ENCODE measurements at places on chromosomes 1 and 21. TPM values are rescaled to one million over a fixed set of nuclear protein-coding genes. Genes with fewer than 3 reads are reported as not detected.
A peak's percentile ranks its signal among the peaks of the same experiment; 100 is the strongest.

- no peak for DNase-seq
These were observed 87.6 kb downstream of the GFI1 start for GRCh38 chr1:92399076-92399475.

DNA sequence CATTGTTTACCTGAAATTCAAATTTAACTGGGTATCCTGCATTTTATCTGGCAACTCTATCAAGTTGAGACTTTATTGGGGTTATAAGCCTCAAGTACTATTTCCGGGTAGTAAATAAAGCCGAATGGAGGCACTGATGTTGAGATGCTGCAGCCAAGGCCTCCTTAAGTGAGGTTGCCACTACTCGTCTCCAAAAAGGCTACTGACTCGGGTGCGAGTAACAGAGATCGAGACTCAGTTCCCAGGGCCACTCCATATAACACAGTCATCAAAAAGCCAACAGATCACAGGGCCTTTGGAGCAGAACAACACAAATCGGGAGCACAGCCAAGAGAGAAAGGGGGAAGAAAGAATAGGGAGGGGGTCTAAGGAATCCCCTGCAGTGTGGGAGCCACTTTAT is 524 bp downstream of the COPA start:
- no peak for DNase-seq

GRCh38 chr21:26194326-26194725 is 23.8 kb upstream of the APP start:
- DNase-seq: no peak

- no peak for DNase-seq
These were observed 407.9 kb downstream of the ZP4 start for GRCh38 chr1:237482777-237483176.

GRCh38 chr1:94539496-94539895 is 2.1 kb downstream of the F3 start:
- DNase-seq: no peak

- DNase-seq: no peak
These were observed 38.6 kb upstream of the ADAMTS1 start for GRCh38 chr21:26883768-26884167.

- peak; percentile 32 for DNase-seq
These were observed 39.7 kb downstream of the CAPZB start for GRCh38 chr1:19445417-19446342.

DNA sequence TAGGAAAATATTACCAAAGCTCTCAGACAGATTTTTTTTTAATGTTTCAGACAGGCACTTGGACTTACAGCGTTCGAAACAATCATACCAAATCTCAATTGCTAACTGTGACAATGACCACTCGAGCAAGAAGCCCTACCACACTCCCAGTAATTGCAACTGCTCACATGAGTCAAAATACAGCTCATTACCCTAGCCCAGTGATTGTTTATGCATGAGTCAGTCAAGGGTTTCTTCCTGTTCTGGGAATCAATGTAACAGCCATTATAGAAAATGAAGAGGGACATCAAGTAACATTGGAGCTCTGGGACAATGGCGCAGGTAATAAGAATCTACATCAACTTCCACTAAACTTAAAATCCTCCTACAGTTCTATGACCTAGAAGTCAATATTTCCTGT is 56.1 kb upstream of the SH3GLB1 start:
- no peak for DNase-seq

DNA sequence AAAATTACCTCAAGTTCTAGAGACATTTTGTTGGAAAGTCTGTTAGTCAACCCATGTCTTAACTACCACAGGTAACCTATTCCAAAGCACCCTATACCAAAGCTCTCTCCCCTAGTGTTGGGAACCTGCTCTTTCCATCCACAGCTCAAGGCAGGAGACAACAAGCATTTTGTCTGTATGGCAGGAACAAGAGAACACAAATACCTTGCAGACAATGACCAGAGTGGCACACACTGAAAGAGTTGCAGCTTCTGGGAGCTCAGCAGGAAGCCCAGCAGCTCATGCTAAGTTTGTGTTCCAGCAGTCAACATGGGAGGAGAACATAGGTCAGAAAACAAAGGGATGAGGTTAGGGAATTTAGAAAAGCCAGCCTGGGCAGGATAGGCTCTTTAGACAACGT is 300.8 kb downstream of the HHIPL2 start:
- DNase-seq: no peak

GRCh38 chr1:210981490-210981889 is 152.5 kb downstream of the KCNH1 start:
- DNase-seq: no peak

DNA sequence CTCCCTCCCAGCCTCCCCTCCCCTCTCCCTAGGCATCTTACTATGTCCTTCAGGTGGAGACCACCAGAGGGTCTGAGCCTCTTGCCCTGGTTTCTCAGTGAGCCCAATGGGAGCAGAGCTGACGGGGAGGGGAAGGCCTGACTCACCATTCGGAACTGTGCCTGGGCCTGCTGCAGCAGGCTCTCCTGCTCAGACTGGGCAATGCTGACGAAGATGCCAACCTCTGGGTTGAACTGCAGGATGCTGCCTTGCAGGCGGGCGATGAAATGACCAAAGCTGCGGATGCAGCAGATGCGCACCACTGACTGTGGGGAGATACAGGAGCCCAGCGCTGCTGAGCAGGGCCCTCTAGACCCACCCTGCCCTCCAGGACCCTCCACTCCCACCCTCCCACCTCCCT is 11.0 kb upstream of the PAQR6 start:
- DNase-seq: no peak

- DNase-seq: peak; percentile 15
These were observed 11.8 kb upstream of the USP1 start for GRCh38 chr1:62425041-62425440.

DNA sequence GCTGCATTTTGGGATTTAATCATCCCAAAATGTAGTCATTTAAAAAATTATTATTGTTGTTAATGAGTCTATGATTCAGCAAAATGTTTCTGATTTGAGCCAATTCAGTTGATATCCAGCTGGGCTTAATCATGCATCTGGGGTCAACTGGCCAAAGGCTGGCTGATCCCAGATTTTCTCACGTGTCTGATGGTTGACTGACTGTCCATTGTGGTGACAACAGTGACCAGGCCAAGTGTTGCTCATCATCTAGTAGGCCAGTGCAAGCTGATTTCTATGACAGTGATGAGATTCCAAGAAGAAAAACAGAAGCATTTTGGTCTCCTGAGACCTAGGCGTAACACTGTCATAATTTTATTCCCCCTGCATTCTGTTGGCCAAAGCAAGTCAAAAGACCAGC is 80.1 kb upstream of the ZC3H11B start:
- DNase-seq: no peak

GRCh38 chr1:219621047-219621786 is 8.3 kb upstream of the ZC3H11B start:
- DNase-seq: no peak

GRCh38 chr1:97070376-97070775 is 348.8 kb downstream of the PTBP2 start:
- DNase-seq: no peak

DNA sequence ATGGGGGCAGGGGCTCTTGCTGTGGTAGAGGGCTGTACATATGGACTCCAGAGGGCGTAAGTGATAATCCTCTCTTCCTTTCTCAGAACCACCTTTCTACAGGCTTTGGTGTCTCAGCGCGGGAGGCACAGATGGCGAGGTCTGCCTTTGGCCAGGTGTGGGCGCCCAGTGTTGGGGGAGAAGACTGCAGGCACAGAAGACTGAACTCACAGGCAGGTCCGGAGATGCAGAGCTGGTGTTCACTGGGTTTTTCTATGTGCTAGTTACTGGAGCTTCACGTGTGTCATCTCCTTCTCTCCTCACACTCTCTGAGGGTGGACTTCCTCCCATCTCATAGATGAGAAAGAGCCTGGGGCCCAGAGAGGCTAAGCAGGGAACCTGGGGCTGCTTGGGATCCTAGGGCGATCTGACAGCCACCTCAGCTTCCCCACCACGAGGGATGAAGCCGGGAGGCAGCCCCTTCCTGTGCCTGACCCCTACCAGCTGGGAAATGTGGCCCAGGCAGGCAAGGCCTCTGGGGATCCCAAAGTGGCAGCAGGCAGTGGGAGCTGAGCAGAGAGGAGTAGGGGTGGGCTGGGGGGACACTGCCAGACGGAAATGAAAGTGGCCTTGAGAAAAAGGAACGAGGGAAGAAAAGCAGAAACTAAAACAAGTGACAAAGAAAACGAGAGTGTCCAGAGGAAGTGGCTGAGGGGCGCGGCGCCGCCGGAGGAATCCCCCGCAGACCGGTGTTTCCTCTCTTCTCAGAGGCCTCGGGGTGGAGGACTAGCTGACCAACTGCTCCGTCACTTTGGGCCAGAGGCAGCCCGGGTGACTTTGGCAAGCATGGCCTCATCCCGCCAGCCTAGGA is 191.6 kb downstream of the HIVEP3 start:
- DNase-seq: peak; percentile 11

GRCh38 chr1:47703156-47703825 is 265.4 kb downstream of the FOXD2 start:
- no peak for DNase-seq

DNA sequence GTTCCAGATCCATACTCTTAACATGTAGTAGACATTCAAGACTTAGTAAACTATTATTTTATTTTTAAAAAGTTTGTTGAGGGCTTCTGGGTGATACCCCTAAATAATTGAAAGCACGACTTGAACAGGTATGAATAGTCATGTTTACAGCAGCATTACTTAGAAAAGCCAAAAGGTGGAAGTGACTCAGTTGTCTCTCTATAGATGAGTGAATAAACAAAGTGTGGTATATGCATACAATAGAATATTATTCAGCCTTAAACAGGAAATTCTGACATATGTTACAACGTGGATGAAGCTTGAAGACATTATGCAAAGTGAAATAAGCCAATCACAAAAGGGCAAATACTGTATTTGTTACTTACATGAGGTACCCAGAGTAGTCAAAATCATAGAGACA is 26.5 kb downstream of the TSNAX start:
- DNase-seq: no peak

GRCh38 chr1:14800500-14801076 is 202.1 kb downstream of the KAZN start:
- DNase-seq: no peak

GRCh38 chr1:235100194-235100772 is 28.4 kb downstream of the TOMM20 start:
- no peak for DNase-seq

DNA sequence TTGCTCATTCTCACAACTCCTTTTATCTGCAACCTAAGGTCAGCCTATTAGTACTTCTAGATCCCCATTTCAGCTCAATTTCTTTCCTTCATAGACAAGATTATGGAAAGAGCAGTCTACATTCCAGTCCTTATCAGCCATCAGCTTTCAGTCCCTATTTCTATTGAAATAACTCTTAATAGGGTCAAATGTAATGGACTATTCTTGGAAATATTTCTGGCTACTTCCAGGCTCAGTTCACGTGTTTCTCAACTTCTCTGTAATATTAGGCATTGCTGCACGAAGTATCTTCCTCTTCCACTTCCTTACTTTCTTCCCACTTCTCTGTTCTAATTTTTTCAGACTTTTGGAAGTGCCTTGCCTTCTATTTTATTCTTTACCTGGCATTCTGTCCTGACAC is 232.9 kb upstream of the USP25 start:
- no peak for DNase-seq

DNA sequence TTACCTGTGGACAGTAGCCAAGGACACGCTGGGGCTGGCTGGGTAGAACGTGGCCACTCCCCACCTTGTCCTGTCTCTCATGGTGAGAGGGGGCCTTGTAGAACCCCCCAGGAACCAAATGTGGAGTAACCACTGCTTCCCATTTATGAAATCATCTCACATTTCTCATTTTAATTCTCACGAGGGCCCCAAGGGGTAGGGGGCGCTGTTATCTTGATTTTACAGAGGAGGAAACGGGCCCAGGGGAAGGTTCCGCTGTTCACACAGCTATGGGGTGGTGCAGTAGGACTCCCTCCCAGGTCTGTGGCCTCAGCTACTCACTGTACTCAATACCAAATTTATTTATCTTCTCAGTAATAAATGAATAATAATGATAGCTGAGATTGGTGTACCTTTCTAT is 5.5 kb downstream of the SMPDL3B start:
- DNase-seq: no peak

- DNase-seq: no peak
These were observed 19.2 kb upstream of the PTTG1IP start for GRCh38 chr21:44892536-44893277.

- peak; percentile 69 for DNase-seq
These were observed 837 bp downstream of the FOXD3 start for GRCh38 chr1:63322944-63323864.

DNA sequence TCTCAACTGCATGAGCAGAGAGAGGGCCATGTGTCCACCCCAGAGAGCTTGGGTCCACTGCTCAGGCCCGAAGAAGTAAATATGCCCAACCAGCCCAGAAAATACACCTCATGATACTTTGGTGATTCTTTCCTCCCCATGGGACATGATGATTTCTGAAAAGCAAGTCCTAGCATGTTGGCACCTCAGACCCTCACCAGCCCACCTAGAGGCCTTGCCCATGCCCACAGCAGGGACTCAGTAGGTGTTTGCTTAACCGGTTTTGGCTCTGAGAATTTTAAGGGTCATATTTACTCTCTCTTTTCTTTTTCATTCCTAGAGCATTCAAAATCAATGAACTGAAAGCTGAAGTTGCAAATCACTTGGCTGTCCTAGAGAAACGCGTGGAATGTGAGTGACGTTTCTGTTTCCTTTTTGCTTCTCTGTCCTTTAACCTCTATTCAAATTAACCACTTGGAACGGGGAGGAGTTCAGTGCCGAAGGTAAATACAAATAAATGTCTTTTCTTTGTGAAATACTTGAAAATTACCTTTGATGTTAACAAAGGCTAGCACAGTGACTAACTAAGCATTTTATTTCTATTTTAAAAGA is 79.7 kb downstream of the PDE9A start:
- no peak for DNase-seq

DNA sequence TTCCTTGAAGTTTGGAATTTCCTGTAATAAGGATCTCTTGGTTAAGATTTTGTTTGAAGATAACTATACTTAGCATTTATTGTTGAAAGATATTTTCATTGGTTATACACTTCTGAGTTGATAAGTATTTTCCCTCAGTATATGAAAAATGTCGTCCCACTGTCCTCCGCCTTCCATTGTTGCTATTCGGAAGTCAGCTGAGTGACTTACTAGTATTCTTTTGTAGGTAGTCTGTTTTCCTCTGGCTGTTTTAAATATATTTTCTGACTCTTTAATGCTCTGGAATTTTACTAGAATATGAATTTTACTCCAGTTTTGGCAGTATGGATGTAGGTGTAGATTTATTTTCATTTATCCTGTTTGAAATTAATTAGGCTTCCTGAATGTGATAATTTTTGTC is 498.7 kb upstream of the NFIA start:
- DNase-seq: no peak

Gene RIMKLA
- 0.78 TPM for polyA plus RNA-seq

Gene TP73
- polyA plus RNA-seq: 0.55 TPM

Gene S100PBP
- polyA plus RNA-seq: 27.5 TPM

Gene LAMC2
- polyA plus RNA-seq: 33.4 TPM

Gene APOBEC4
- 0.09 TPM for polyA plus RNA-seq

Gene PLXNA2
- 11.7 TPM for polyA plus RNA-seq

Gene MCOLN2
- 3.2 TPM for polyA plus RNA-seq

Gene PTAFR
- polyA plus RNA-seq: 2.7 TPM

Gene USF1
- 56.9 TPM for polyA plus RNA-seq

Gene BNIPL
- 1.3 TPM for polyA plus RNA-seq

Gene OR2T11
- not detected for polyA plus RNA-seq

Gene RPS27
- polyA plus RNA-seq: 5,987 TPM

Gene ZYG11A
- polyA plus RNA-seq: 0.25 TPM

Data from large intestine (tissue), 12 donors.